ENCODE measurements at places on chromosomes 2 and 18.

DNA sequence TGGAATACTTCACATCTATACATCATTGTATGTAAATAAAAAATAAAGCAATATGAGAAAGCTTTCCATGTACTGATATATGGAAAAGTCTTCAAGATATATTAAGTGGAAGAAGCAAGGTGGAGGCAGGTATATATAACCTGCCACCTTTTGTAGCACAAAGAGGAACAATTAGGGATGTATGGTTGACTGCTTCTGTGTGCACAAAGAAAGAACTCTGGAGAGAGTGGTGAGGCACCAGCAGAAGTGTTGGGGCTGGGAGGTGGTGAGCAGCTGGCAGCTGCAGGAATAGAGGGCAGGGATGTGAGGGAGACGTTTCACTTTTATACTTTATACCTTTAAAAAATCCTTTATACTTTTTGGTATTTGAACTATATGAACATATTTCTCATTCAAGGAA lies 26.1 kb downstream of the KIF5C start:
- DNase-seq: no peak

- DNase-seq: no peak
These were observed 484.8 kb upstream of the NETO1 start for GRCh38 chr18:73352546-73352945.

GRCh38 chr2:12073217-12073852 lies 326.9 kb downstream of the LPIN1 start:
- no peak for DNase-seq

DNA sequence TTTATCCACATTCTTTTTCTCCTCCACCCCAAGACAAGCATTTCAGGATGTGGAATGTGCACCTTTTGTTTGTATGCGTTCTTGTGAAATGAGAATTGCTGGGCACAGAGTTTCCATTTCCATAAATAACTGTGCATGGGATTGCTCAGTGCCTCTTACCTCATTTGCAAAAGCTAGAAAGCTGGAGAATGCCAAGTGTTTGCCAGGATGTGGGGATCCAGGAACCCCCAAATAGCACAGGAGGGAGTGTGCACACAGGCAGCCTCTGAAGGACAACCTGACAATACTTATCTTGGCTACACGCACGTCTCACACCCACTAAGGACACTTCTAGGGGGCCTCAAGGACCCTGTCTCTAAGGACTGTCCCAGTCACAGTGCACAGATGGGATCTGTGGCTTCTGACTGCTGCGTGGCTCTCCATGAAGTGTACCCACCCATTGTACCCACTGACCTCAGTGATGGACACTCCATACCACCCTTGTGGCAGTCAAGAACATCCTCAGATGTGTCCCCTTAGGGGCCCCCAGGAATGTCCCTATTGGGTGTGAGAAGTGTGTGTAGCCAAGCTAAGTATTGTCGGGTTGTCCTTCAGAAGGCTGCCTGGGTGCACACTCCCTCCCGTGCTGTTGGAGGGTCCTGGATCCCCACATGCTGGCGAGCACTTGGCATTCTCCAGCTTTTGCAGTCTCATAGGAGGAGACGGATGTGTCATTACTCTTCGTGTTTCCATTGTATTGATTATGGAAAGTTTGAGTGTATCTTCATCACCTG lies 38.4 kb downstream of the CAPN13 start:
- DNase-seq: no peak

DNA sequence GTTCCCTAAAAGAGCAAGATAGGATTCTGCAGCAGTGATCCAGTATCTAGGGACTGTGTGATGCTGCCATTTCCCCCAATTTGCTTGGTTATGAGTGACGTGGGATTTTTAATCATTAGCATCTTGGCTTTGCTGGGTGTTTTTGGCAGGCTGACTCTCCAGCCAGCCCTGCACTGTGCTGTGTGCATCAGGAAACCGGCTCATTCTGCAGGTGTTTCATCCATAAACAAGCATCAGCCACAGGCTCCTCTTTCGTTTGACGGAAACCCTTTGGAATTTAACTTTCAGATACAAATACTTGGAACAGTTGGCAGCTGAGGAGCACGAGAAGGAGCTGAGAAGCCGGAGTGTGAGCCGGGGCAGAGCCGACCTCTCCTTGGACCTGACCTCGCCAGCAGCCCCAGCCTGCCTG lies 135.9 kb downstream of the TPGS2 start:
- no peak for DNase-seq

DNA sequence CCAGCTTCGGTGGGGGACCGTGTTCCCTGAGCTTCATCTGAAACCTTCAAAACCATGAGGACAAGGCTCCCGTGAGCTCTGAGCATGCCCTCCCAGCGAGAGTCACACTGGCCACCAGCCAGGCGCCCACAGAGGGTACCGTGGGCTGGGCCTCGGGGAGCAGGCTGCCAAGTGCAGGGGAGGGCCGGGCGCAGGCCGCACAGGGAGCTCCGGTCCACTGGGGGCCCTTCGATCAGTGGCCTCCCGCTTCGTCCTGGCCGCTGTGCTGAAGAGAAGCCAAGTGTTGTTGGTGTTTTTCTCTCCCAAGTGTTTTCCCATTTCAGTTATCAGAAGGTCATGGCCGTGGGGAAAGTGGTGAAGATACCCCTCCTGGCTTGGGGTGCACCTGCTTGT lies 144.4 kb downstream of the PTGR3 start:
- DNase-seq: no peak

GRCh38 chr2:69549421-69549820 lies 94.1 kb downstream of the AAK1 start:
- DNase-seq: no peak

DNA sequence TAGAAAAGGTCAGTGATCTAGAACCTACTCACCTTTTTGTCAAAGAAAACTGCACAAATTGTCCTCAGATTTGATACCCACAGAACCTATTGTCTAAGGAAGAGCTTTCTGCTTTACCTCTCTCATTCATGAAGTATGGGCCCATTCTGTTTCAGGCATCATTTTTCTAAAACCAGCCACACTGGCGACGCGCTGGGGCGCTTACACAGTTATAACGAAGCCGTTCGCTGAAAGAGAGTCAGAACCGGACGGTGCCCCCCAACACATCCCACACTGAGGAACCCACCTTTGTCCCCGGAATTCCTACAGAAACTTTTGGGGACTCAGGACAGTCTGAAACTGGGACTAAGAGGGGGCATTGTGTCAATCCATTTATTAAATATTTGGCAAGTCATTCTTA lies 206.3 kb upstream of the HAAO start:
- DNase-seq: no peak

GRCh38 chr2:204870053-204870452 lies 324.8 kb downstream of the PARD3B start:
- DNase-seq: no peak

All from MV-4-11 (cell line).